WERI-Rb-1 (cell line): ENCODE measurements at places on chromosomes 4 and X.

GRCh38 chr4:153572609-153573008, 106.4 kb downstream of the TMEM131L start:
- no peak for DNase-seq

DNA sequence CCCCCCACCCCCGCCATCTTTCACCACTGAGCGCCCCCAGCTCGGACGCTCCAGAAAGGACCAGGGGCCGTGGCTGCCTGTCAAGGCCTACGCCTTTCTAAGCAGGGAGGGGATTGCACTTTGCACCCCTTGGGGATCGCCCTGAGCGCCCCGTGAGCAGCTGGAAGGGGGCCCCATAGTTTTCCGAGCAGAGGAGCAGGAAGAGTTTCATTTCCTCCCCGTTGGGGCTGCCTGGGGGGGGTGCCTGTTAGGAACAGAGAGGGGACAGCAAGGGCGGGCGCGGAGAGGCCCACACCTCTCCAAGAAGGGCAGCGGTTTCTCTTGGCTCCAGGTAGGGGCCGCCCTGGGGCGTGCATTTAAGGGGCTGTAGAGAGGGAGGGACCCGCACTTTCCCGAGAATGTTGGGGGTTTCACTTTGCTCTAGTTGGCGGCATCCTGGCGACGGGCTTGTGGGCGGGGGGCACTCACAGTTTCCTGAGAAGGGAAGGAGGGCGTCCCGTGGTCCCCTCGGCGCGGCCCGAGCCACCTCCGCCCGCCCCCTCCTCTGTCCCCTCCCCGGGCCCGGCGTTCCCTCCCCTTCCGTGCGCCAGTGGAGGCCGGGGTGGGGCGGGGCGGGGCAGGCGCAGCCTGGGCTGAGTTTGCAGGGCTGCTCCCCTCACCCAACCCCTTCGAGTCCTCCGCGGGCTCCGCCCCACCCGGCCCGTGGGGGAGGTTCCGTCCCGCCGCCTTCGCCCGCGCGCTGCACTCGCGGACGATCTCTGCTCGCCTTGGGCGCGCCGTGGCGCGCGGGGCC, 82.3 kb upstream of the CD99 start:
- peak; percentile 92 for DNase-seq

DNA sequence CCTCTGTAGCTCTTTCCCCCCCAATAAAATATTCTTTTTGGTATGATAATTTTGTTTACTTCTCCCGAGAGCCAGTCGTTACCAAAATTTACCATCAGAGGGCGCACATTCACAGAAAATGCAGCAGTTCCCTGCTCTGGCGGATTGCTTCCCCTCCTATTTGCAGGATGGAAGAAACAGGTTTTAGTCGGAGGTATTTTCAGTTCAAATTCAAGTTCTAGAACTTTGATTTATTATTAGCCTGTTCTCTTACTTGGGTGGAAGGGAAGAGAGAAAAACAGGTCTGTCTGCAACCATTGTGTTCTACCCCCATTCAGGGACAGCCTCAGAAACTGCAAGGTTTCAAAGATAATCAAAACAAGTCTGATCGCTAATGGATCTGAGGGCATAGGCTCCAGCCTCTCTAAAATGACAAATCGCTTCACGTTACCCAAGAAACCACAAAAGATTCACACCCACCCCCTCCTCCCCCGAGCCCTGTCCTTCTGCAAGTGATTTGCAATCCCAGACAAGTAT, 263.8 kb upstream of the RPS6KA3 start:
- DNase-seq: peak; percentile 48

- no peak for DNase-seq
These were observed 100.0 kb downstream of the ADAMTS3 start for GRCh38 chr4:72468904-72469502.

GRCh38 chr4:97845758-97846157, 297.5 kb downstream of the STPG2 start:
- no peak for DNase-seq

- no peak for DNase-seq
These were observed 44.8 kb downstream of the TSPAN5 start for GRCh38 chr4:98613453-98614075.

DNA sequence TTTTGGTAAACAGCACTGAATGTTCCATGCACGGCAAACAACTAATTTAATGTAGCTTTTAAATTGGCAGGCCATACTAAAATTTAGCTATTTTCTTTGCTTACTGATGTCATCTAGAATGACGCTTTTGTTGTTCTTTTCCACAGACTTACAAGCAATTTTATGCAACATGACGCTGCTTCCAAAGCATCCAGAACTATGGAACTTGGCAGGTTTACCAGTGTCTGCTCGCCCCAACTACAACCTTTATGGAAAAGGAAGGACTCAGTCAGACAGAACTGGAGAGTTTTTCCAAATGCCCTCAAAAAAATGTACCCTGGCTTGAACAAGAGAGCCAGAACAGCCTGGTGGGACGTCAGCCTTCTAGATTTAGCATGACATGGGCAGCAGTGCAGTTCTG, 58.7 kb downstream of the ANOS1 start:
- no peak for DNase-seq

DNA sequence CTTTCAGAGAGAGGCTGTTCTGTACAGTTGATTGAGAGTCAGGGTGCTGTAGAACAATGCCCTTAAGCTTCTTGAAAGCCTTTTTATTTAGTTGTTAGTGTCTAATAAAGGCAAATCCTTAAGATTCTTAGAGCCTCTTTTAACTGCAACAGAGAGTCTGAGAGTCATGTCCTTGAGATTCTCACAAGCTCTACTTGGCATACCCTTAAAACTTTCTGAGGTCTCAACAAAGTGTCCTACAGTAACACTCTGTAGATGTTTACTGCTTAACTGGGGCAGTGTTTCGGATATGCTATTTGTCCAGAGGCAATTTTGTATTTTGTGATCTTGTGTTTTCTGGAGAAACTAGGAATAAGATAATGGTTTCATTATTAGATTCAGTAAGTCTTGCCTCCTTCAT, 209.7 kb downstream of the ARHGAP24 start:
- DNase-seq: no peak

- no peak for DNase-seq
These were observed 756.9 kb downstream of the FAT4 start for GRCh38 chr4:126071346-126072333.

GRCh38 chr4:149796381-149796780, 19.3 kb downstream of the IQCM start:
- DNase-seq: no peak

DNA sequence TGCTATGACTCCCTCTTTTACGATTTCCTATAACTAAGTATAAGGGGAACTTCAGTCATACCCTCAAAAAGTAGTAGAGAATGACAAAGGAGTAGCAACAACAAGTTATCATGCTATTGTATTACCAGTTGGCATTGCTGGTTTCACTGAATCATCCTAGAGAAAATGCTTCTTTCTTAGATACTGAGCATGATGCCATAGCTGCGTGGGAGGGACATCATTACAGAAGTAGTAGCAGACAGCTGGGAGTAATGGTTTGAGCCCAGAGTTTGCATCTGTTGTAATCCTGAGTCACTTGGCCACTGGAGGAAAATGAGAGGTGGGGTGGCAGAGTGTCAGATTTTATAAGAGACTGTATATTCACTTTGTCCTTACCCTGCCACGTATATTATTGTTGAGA, 38.6 kb downstream of the MTMR1 start:
- DNase-seq: no peak

DNA sequence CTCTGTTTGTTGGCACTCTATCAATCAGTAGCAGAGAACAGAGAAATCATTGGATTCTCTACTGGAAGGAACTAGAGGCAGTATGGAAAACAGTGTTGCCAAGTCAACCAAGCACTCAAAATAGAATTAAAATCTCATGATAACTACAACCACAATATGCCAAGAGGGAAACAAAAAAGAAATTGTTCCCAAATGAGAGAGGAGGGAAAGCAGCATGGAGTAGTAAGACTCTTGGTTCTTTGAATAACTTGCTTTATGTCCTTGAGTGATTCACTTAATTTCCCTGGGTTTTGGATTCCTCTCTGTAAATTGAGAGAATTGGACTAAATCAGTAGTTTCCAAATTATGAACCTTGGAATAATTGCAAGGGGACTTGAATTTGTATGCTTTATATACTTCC, 285.5 kb upstream of the ANKRD50 start:
- no peak for DNase-seq

GRCh38 chr4:40130401-40131036, 66.3 kb upstream of the RHOH start:
- DNase-seq: no peak

DNA sequence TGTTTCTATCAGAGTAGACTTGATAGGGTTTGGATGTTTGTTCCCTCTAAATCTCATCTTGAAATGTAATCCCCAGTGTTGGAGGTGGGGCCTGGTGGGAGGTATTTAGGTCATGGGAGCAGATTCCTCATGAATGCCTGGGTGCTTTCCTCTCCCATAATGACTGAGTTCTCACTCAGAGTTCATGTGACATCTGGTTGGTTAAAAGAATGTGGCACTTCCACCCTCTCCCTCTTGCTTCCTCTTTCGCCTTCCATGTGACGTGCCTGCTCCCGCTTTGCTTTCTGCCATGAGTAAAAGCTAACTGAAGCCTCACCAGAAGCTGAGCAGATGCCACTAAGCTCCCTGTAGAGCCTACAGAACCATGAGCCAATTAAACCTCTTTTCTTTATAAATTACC, 47.3 kb upstream of the SRPX start:
- DNase-seq: no peak

DNA sequence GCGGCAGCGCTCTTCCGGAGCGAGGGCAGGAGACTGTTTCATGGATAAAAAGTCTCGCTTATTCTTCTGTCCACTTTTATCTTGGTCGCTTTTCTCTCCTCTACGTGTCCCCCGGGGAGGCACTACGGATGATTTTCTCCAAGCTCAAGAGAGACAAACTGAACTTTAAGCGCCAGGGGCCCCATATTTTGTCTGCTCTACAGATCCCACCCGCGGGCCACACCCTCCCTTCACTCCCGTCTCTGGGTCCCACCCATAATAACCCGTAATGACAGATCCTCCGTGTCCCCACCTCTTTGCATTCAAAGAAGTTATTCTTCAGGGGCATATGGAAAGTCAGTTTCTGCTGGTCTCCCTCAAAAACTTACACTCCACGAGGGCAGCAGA, at the start of gene CORIN:
Gene CORIN, minus strand, starts transcription at position 160 of the 387 bp plus-strand sequence. Its CDS starts 118 bp downstream, at position 42.
- DNase-seq: no peak

GRCh38 chr4:101813604-101814003, 23.1 kb downstream of the BANK1 start:
- no peak for DNase-seq

DNA sequence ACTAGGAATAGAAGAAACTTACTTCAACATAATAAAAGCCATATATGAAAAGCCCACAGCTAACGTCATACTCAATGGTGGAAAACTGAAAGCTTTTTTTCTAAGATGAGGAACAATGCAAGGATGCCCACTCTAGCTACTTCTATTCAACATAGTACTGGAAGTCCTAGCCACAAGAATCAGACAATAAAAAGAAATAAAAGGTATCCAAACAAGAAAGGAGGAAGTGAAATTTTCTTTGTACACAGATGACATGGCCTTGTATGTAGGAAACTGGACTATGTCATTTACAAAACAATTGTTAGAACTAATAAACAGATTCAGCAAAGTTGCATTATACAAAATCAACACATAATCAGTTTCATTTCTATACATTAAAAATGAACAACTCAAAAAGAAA, 25.5 kb upstream of the NXT2 start:
- no peak for DNase-seq

DNA sequence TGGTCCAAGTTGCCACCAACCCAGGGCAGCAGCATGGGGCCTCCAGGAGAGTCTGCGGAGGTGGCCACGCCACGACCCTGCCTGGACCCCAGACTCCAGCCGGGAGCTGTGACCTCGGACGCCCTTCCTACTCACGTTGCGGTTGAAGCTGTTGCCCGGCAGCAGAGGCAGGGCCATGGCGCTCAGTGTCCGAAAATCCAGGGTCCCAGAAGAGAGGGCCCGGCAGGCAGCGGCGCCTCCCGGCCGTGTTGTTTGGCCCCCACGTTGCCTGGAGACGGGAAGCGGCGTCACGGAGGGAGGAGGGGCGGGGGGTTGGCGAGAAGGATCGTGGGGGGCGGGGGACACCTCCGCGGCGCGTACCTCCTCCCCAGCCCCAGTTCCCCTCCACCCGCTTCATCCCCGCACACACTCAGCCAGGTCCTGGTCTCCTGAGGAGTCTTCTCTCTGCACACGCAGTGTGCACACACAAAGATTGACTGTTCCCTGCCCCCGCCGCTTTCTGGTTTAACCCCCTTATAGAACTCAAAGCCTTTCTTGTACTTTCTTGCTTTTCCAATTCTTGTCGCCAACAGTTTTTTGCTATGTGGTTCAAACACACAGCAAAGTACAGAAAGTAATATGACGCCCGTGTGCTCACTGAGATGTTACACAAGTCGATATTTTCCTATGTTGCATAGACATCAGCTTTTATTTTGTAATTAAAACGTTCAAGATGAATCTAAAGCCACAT, at the start of gene EFHC2:
Gene EFHC2, minus strand, starts transcription at position 261 of the 730 bp plus-strand sequence. Its CDS starts 84 bp downstream, at position 177.
- DNase-seq: peak; percentile 26

DNA sequence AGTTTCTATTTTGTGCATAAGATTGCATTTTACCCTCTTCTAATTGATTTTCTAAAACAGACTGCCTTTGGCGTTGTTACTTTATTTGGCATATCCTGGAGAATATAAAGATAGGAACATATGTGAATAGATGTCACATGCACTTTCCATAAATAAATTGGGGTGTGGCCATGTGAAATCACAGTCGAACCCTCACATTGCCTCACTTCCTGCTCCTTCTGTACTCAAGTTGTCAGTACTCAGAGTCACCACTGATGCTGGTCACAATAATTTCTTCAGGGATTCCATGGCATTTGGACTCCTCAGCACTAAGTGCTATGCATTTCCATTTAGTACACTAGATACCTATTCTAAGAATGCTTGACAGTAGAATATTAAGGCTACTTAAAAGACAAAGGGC, 1.4 kb upstream of the EMCN start:
- DNase-seq: no peak

GRCh38 chrX:136130931-136131833, 16.2 kb upstream of the FHL1 start:
- no peak for DNase-seq

DNA sequence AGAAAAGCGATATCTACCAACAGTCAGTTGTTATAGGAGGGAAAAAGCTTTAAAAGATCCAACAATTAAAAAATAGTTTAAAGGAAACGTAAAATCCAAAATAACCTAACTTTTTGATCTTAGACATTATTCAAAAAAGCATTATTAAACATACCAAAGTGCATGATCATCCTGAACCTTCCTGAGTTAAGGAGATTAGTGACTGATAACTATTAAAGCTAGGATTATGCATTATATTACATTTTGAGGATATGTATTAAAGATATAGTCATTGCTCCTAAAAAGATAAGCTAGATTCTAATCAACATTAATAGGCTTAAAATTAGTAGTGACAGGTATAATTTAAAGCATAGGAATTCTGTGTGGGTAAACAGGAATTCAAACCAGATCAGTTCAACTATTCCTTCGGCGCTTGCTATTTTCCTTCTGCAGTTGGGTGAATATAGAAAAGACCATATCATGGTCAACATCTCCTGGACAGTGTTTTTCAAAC, 139.6 kb downstream of the ADAMTS3 start:
- DNase-seq: no peak

DNA sequence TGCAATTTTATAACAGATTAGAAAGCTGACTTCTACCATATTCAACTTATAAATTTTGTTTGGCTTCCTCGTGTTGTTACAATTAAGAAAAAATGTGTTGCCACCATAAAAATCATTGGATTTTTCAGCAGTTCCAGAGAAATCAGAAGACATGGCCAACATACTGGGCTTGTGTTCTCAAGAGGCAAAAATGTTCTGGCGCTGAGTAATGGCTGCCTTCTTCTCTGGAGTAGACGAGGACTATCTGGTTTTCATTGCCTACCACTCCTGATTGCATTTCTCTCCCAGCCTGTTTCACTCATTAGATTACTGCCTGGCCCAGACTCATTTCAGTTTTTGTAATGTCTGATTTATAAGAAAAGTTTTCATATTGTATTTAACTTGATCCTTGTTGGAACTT, 122.3 kb downstream of the ARHGAP10 start:
- DNase-seq: no peak

- no peak for DNase-seq
These were observed 69.4 kb downstream of the EFHC2 start for GRCh38 chrX:44274096-44274495.
